ENCODE measurements at places on chromosomes 1 and 21. TPM values are rescaled to one million over a fixed set of nuclear protein-coding genes. Genes with fewer than 3 reads are reported as not detected.
A peak's percentile ranks its signal among the peaks of the same experiment; 100 is the strongest.

DNA sequence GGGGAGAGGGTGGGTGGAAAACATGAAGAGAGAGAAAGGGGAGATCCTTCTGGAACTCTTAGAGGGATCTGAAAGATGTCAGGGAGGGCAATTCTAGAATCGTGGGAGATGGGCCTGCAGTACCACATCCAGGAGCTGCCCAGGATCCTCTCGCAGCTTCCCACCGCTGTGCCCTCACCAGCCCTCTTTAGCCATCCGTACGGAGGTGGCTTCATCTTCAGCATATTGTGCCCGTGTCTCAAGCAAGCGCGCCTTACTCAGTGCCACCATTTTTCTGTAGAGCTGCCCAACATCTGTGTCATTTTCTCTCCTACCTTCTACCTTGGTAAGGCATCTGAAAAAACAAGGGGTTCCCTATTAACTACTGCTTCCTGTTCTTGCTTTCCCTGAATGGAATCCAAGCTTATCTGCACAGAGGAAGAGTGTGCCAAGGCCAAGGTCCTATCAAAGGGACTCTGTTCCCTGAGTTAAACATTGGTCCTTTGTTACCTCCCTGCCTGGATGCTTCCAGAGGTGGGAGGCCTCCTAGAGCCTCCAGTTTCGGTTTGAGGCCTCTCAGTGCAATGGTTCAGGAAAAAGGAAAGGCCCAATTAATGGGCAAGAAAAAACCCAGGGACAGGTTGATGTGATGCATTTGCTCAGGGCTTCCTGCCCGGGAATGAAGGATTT is 23.2 kb downstream of the C1orf116 start:
- DNase-seq: no peak
- H3K4me3 ChIP-seq: no peak overlapping the region
- H3K4me1 ChIP-seq: no peaks in the 10 kb centered on the region
- no peaks in the 10 kb centered on the region for H3K36me3 ChIP-seq
- no peaks in the 10 kb centered on the region for H3K27me3 ChIP-seq
- H3K27ac ChIP-seq: peak overlapping the region; percentile 95

DNA sequence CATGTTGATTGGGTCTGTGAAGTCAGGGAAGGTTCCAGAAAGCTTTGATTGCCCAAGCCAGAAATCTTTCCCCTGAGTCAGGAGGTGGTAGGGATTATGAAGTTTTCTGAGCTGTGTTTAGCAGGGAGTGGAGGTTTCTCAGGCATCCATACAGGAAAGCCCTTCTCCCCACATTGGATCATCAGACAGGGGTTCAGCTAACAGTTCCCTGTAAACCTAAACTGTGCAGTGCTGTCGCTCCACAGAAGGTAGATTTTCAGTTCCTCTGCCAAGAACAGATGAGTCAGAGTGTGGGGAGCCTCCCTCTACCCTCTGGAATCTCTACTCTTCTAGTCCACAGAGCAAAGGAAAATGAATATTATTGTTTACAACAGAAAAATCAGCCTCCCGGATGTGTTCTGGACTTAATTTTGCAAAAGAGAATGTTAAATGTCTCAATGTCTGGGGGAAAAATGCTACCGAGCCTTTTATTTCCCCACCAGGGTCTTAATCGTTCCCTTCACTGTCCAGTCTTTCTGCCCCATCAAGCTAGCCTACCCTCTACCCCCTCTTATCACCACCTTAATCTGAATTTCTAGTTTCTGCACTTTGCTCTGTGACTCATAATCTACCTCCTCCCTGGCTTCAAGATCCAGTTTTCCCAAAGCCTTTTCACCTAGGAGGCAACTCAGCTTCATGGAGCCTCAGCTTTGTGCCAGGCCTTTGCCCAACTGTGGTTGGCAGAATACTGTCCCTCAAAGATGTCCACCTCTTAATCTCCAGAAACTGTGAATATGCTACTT is 355.6 kb downstream of the PRDM2 start:
- H3K36me3 ChIP-seq: no peaks in the 10 kb centered on the region
- H3K4me3 ChIP-seq: no peak overlapping the region

GBP4 gene
- 5.1 TPM for total RNA-seq

PRAMEF25 gene
- total RNA-seq: not detected

- no peaks in the 10 kb centered on the region for H3K36me3 ChIP-seq
- H3K27me3 ChIP-seq: no peaks in the 10 kb centered on the region
- no peaks in the 10 kb centered on the region for H3K4me1 ChIP-seq
- H3K27ac ChIP-seq: no peak overlapping the region
- DNase-seq: no peak
These were observed 171.4 kb downstream of the CAMTA1 start for GRCh38 chr1:6956488-6957159.

GRCh38 chr1:236904892-236905741 is 99.1 kb downstream of the MT1HL1 start:
- no peak overlapping the region for H3K27ac ChIP-seq
- H3K27me3 ChIP-seq: no peaks in the 10 kb centered on the region
- H3K4me1 ChIP-seq: no peaks in the 10 kb centered on the region
- H3K36me3 ChIP-seq: no peaks in the 10 kb centered on the region
- no peak overlapping the region for H3K4me3 ChIP-seq

DNA sequence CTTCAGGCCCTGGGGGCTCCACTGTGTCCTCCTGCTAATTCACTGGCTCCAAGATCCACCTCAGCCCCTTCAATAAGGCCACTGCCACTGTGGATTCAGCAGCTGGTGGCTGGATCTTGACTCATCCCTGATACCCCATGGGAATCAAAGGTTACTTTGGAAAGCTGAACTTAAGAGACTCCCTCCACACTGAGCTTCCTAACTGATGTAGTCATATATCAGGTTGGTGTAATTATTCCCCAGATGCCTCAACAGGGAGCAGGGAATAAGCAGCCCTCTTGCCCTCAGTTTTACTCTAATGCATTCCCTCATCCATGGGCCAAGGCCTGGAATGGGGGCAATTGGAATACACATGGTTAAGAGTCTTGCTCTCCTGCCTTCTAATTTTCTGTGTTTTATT is 164.6 kb downstream of the FASLG start:
- no peak overlapping the region for H3K27ac ChIP-seq
- no peaks in the 10 kb centered on the region for H3K36me3 ChIP-seq
- H3K27me3 ChIP-seq: no peaks in the 10 kb centered on the region
- no peak overlapping the region for H3K4me3 ChIP-seq

- peaks cover 23% of the 10 kb centered on the region for H3K4me1 ChIP-seq
- no peaks in the 10 kb centered on the region for H3K36me3 ChIP-seq
- peak; percentile 62 for DNase-seq
These were observed 28.1 kb downstream of the SHISA4 start for GRCh38 chr1:201916649-201917249.

NCAM2 gene
- 2.6 TPM for total RNA-seq

L1TD1 gene
- 0.66 TPM for total RNA-seq

- no peaks in the 10 kb centered on the region for H3K4me1 ChIP-seq
- no peaks in the 10 kb centered on the region for H3K27me3 ChIP-seq
- no peak for DNase-seq
These were observed 358.7 kb downstream of the KCNH1 start for GRCh38 chr1:210775289-210775688.

TMEM240 gene
- 3.8 TPM for total RNA-seq

DNA sequence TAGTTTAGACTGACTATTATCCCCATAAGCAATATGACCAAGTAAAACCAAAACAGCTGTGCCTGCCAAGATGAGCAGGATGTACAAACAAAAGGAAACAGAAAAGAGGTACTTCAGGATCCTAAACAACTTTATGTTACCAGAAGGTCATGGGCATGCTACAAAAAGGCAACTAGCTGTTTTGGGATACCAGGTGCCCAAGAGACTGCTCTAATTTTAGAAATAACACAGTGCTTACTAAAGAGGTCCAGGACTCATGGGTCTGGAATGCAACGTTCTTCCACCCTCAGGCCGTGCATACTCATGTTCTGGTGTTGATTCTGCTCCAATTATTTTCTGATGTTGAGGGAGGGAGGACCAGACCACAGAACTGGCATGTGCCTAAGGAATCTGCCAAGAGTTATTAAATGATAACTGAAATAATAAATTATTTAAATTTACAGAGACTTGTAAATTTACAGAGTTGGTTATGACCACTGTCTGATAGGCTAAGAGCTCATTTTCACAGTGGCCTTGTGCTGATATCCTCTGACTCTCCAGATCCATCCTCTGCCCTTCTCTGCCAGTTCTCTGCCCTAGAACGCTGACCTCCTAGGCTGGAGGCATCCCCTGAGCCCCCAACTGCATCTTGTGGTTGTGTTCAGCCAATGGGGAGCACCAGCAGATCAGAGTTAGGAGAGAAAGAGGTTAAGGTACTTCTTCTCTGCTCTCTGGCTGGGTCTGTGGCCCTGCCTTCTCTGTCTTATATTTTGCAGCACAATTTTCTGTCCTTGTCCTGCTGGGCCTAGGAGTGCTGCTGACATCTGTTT is 37.7 kb upstream of the BCL10 start:
- peak; percentile 59 for DNase-seq
- no peaks in the 10 kb centered on the region for H3K27me3 ChIP-seq
- no peak overlapping the region for H3K4me3 ChIP-seq
- no peaks in the 10 kb centered on the region for H3K36me3 ChIP-seq
- peak overlapping the region; percentile 85 for H3K27ac ChIP-seq

C1orf141 gene
- total RNA-seq: not detected

DNA sequence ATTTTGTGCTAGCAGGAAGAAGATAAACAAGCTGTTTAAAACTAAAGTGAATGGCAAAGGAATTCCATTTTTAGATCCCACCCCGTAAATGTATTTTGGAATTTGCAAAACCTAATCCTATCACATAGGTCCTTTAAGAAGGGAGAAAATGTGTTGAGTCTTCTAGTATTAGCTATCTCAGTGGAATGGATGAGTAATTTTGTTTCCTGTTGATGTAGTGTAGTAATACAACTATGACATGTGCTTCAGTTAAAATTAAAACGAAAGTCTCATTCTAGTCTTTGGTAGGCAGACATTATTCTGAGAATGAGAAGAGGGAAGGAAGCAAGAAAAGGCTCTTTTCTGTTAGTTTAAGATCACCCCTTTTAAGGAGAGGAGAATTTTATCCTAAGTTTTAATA is 265.9 kb upstream of the C1orf105 start:
- no peak for DNase-seq
- no peak overlapping the region for H3K4me3 ChIP-seq
- no peaks in the 10 kb centered on the region for H3K4me1 ChIP-seq
- no peaks in the 10 kb centered on the region for H3K36me3 ChIP-seq

DNA sequence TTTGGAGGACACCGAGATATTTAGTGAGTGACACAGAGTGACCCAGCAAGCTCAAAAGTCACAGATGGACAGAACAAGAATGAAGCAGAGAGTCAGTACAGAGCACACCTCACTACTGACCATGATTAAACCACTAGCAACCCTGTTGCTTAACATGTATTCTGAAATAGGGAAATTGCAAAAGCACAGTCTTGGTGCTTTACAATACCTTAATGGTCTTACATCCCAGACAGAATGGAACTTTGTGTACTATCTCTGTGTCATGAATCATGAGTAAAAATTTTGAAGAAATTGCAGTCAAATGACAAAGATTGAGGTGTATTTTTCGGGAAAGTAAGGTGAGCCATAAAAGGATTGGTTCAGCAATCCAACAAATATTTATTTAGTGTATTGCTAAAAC is 2.7 kb upstream of the SAMSN1 start:
- no peak overlapping the region for H3K27ac ChIP-seq
- no peaks in the 10 kb centered on the region for H3K36me3 ChIP-seq
- H3K4me1 ChIP-seq: no peaks in the 10 kb centered on the region

GRCh38 chr1:241269116-241269515 is 87.9 kb downstream of the RGS7 start:
- H3K36me3 ChIP-seq: no peaks in the 10 kb centered on the region
- DNase-seq: no peak
- no peak overlapping the region for H3K4me3 ChIP-seq
- no peak overlapping the region for H3K27ac ChIP-seq
- H3K4me1 ChIP-seq: no peaks in the 10 kb centered on the region
- H3K27me3 ChIP-seq: no peaks in the 10 kb centered on the region

DNA sequence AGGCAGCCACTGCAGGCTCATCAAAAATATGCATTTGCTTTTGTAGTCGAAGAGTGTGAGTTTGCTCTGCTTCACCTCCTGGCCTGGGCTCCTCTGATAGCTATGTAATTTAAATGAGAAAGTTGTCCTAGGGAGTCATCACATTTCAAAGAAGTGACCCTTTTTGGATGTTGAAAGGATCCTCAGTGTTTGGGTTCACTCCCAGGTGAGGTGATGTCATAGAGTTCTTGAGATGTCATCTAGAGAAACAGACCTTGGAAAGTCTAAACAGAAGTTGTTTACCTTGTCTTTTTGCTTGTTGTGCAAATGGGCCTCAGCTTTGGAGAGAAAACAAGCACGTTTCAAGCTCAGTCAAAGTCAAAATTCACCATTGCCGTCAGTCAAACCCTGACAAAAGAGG is 92.0 kb upstream of the BARHL2 start:
- H3K27ac ChIP-seq: no peak overlapping the region
- no peaks in the 10 kb centered on the region for H3K4me1 ChIP-seq
- DNase-seq: no peak
- H3K4me3 ChIP-seq: no peak overlapping the region
- H3K36me3 ChIP-seq: no peaks in the 10 kb centered on the region

GRCh38 chr1:20058531-20058930 is 11.5 kb upstream of the PLA2G5 start:
- H3K36me3 ChIP-seq: no peaks in the 10 kb centered on the region
- no peak overlapping the region for H3K4me3 ChIP-seq
- peaks cover 4% of the 10 kb centered on the region for H3K4me1 ChIP-seq
- H3K27ac ChIP-seq: no peak overlapping the region
- no peaks in the 10 kb centered on the region for H3K27me3 ChIP-seq

LIN28A gene
- not detected for total RNA-seq

GRCh38 chr1:194731025-194731424 is 1544.6 kb upstream of the B3GALT2 start:
- no peak for DNase-seq
- H3K27ac ChIP-seq: no peak overlapping the region
- no peak overlapping the region for H3K4me3 ChIP-seq

FNDC10 gene
- total RNA-seq: 2.9 TPM

DNA sequence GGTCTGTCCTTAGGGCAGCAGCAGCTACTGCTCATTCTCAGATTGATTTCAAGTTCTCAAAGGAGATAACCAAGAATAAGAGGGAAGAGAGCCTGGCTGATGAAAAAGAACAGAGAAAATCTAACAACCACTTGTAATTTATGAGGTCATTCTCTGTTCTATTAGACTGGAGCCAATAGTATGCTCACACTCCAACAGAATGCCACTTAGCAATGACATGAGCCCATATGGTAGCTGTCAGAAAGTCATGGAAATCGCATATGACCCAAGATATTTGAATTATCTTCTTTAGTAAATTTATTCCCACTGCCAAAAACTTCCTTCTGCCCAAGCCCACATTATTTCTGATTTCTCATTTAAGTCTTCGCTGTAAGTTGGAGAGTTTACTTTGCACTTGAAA is 53.7 kb upstream of the PLA2G4A start:
- H3K27ac ChIP-seq: no peak overlapping the region
- no peaks in the 10 kb centered on the region for H3K27me3 ChIP-seq
- no peak for DNase-seq

GRCh38 chr1:1625824-1626206 is 6.2 kb upstream of the MMP23B start:
- H3K36me3 ChIP-seq: no peaks in the 10 kb centered on the region
- H3K27ac ChIP-seq: no peak overlapping the region
- no peak for DNase-seq
